ENCODE measurements at places on chromosomes 11 and 22.

GRCh38 chr11:128734832-128735224 lies 41.0 kb downstream of the FLI1 start:
- no peak for DNase-seq

GRCh38 chr11:130580891-130581492 lies 132.5 kb downstream of the ADAMTS15 start:
- peak; percentile 5 for DNase-seq

DNA sequence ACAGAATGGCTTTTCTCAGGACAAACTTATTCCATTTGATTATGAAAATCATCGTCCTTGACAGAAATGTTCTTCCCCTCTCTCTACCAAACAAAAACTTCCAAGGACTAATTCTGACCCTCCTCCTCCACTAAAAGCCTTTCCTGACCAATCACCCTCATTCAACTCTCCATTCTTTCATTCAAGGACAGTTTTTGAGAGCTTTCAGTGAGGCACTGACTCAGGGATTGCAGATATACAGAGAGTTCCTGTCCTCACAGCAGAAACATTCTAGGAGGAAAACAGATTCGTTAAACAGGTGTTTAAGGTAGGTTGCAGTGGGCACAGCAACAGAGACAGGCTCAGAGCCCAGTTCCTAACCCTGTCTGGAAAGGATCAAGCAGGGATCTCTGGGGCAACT lies 41.5 kb downstream of the OR4D9 start:
- DNase-seq: no peak

DNA sequence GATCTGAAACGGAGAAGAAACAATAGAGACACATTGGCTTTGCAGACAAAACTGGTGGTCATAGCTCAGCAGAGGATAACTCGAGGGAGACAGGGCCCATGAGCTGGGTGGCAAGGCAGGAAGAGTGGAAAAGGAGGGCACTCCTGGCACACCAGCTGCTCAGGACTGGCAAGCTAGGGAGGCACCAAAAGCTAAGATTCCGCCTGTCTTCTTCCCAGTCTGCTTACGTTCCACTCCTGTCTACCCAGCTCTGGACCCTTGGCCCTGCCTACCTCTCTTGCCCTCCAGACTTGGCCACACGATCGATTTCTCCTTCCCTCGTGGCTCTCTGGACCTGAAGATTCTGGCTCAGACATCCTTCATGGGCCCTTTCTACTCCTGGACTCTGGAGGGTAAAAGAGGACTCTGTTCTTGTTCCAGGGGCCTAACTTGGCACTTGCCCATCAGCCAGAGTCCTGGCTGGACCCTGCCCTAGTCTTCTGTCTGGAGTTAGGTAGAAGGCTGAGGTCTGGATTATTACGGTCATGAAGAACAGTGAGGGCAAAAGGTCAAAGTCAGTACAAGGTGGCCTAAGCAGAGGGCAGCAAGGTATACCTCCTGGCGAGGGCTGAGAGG lies 115.2 kb upstream of the PITPNB start:
- no peak for DNase-seq

- DNase-seq: no peak
These were observed 3.3 kb upstream of the FXYD2 start for GRCh38 chr11:117827521-117828511.

Data from endothelial cell of umbilical vein (primary cell).